ENCODE measurements at places on chromosomes 11 and 22. TPM values are rescaled to one million over a fixed set of nuclear protein-coding genes. Genes with fewer than 3 reads are reported as not detected.

The MISFA gene
- total RNA-seq, result 1.4 TPM

The RASD2 gene
- total RNA-seq, result 0.37 TPM

DNA sequence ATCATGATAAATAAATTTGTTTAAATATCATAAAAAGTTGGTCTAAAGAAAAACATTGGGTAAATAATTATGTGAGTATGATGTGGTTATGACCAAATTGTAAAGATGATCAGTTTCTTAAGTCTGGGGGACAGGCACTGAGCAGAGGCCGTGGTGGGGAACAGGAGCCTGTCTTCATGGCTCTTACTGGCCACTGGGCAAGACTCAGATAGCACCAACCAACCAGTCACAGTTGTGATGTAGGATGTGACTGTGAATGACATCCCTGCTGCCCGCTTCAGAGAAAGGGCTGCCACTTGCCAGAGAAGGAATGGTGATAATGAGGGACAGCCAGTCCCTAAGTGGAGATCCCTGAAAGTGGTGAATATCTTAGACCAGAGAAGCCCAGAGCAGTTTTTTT, 7.0 kb downstream of the PTPRJ start:
- DNase-seq, result no peak

GRCh38 chr11:73029403-73029802, 112.7 kb downstream of the FCHSD2 start:
- no peak for DNase-seq

GRCh38 chr11:127050186-127050585, 49.6 kb upstream of the KIRREL3 start:
- no peak for DNase-seq

Measured in SK-MEL-5 (cell line).